CD8-positive, alpha-beta memory T cell (primary cell): ENCODE measurements at places on chromosomes 13 and 19. TPM values are rescaled to one million over a fixed set of nuclear protein-coding genes. Genes with fewer than 3 reads are reported as not detected.

KLK12 gene
- not detected for total RNA-seq

SHISA7 gene
- total RNA-seq: not detected

MLLT1 gene
- 64.2 TPM for total RNA-seq

ZNF559 gene
- 17.3 TPM for total RNA-seq

HIPK4 gene
- total RNA-seq: not detected
